ENCODE measurements at places on chromosomes 13 and 19. TPM values are rescaled to one million over a fixed set of nuclear protein-coding genes. Genes with fewer than 3 reads are reported as not detected.

The GIPR gene
- total RNA-seq, result 9.5 TPM

The ETFB gene
- total RNA-seq, result 141 TPM

The ZNF835 gene
- 1.1 TPM for total RNA-seq

The COL4A2 gene
- 111 TPM for total RNA-seq

The U2AF2 gene
- total RNA-seq, result 289 TPM

The CBY2 gene
- total RNA-seq, result not detected

The TIMM50 gene
- 83.9 TPM for total RNA-seq

The ZNF528 gene
- total RNA-seq, result 7.8 TPM

The NLRP5 gene
- not detected for total RNA-seq

The MCF2L gene
- total RNA-seq, result 45.0 TPM

DNA sequence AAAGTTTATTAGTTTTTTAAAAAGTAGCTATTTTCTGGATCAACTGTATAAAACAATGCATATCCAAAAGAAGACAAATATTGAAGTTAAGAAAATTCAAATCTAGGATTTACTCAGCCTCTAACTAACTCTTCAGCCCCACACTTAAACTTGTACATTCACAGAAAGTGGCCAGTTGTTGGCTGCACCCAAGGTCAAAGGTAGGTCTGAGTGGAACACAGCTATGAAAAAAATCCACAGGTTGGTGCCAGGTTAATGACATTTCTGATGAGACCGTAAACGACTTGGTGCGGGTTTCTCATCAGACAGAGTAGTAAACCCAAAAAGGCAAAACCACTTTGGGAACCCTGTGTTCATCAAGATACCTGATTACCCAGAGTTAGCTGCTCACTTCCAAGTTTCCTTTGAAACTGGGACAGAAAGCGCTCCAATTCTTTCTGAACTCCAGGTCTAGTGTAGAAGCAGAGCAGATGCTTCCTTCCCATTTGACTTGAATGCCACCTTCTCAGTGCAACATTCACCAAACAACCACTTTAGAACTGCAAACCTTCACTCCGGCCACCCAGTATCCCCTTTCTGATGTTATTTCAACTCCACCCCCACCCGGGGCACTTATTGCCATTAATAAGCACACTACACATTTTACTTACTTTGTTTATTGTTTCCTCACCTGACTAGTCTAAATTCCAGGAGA is 208.3 kb upstream of the STARD13 start:
- H3K4me1 ChIP-seq, result no peaks in the 10 kb centered on the region
- no peak overlapping the region for H3K27ac ChIP-seq
- H3K36me3 ChIP-seq, result no peaks in the 10 kb centered on the region
- H3K4me3 ChIP-seq, result no peak overlapping the region
- no peaks in the 10 kb centered on the region for H3K27me3 ChIP-seq
- DNase-seq, result no peak

DNA sequence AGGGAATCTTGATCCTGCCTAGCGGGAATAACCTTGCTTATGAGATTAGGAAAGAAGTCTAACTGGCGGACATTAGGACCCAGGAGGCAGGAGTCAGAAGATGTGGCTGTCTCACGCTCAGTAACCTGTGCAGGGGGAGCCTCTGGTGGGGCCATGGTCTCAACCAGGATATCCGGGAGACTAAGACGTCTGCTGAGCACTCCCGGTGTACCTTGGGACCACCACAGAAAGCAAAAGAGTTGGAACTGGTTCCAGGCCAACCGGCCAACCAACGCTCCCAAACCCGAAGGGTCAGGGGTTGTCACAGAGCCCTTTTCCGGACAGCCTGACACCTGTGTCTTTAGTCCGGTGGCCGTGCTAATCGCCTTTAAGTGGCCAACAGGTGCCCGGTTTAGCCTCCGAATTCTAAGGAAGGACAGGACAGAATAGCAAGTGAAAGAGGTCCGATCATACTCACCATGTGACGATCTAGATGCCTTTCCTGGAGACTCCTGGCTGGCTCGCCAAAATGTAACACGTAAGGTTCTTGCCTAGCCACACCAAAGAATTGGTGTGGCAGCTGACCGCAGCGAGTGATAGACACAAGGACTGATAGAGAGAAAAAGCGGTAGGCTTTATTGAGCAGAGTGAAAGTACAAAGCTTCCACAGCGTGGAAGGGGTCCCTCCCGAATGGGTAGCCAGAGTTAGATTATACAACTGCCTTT is 103.9 kb upstream of the DIAPH3 start:
- H3K4me1 ChIP-seq, result no peaks in the 10 kb centered on the region
- peak; percentile 31 for DNase-seq
- no peak overlapping the region for H3K27ac ChIP-seq
- peak overlapping the region; percentile 28 for H3K4me3 ChIP-seq

GRCh38 chr19:38736413-38737280 is 7.6 kb downstream of the CAPN12 start:
- H3K36me3 ChIP-seq, result no peaks in the 10 kb centered on the region
- peak overlapping the region; percentile 31 for H3K4me3 ChIP-seq
- H3K27ac ChIP-seq, result no peak overlapping the region
- no peaks in the 10 kb centered on the region for H3K27me3 ChIP-seq
- peak; percentile 82 for DNase-seq

DNA sequence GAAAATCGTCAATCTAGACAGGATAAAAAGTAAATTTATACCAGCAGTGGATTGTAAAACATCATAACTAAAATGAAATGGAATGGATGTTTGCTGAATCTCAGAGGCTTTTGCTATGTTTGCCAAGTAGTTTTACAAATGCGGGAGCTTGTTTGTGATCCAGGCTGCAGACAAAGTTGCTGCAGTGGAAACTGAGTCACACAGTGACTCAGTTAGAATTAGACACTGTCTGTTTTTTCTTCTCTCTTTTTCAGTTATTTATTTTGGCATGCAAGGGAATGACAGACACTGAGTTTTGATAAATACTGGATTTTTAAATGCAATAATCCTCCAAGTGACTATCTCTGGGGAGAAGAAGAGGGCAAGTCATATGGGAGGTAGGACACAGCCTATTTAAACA is 4.6 kb upstream of the PNMA8A start:
- no peak overlapping the region for H3K27ac ChIP-seq
- no peak for DNase-seq
- H3K4me3 ChIP-seq, result no peak overlapping the region
- H3K36me3 ChIP-seq, result no peaks in the 10 kb centered on the region
- no peaks in the 10 kb centered on the region for H3K4me1 ChIP-seq
- H3K27me3 ChIP-seq, result peaks cover 8% of the 10 kb centered on the region
